ENCODE measurements at places on chromosomes 2 and 18.

DNA sequence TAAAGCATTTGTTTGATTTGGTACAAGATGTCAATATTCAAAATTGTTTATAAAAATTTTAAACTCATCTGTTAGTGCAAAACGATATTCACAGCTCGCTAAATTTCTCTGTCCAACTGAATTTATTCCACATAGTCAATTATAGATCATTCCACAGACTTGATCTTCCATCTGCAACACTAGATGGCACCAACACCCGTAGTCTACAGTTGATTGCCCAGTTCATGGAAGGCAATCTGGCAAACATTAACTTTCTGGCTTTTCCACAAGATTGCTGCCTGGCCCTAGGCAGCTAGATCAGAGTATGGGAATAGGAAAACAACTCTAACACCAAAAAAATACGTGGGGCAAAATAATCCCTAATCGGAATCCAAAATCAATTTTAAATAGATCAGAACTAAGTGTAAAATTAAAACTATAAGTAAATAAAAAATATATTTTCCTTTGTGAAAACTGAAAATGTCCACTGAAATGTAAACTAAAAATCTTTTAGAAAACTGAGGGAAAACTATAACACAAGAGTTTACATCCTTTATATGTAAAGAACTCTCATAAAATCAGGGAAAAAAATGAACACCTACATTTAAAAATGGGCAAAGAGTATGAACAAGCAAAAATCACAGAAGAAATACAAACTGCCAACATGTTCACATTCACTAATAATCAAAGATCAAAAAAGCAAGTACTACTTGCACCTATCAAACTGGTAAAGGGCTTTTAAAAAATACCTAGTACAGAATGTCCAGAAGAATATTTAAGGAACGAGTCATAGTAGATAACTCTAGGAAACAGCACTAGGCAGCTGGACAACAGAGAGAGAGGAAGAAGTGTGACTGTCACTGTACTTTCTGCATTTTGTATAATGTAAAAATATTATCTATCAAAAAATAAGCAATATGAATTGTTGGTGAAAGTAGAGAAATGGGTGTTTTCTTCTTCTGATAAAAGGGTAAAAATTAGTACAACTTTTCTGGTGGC, 35.0 kb downstream of the RTN4 start:
- DNase-seq, result no peak

DNA sequence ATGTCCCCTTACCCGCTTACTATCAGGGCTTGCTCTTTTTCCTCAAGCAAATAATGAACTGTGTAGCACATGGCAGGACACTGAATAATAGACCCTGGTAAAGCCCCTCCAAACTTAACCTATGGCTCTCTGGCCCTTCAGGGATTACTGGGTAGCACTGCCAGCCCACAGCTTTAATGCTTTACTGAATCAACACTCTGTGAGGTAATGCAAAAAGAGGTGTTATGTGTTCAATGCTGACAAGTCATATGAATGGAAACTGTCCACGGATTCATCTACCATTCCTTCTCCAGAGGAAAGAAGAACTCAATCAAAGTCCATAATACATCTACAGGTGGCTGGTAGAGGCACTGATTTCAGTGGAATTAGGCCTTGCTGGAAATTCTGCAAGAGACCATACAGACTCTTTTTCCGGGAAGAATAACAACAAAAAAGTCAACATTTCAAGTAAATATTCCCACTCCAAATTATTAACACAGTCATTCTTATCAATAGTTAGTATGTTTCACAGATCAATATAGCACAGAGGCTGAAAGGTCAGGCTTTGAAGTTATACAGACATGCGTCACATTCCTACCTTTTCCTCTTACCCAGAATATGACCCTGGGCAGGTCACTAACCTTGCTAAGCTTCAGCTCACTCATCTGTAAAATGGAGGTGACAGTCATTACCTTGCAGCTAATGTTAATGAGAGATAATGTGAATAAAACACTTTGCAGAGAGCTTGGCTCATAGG, 13.8 kb upstream of the MYOM1 start:
- no peak for DNase-seq

DNA sequence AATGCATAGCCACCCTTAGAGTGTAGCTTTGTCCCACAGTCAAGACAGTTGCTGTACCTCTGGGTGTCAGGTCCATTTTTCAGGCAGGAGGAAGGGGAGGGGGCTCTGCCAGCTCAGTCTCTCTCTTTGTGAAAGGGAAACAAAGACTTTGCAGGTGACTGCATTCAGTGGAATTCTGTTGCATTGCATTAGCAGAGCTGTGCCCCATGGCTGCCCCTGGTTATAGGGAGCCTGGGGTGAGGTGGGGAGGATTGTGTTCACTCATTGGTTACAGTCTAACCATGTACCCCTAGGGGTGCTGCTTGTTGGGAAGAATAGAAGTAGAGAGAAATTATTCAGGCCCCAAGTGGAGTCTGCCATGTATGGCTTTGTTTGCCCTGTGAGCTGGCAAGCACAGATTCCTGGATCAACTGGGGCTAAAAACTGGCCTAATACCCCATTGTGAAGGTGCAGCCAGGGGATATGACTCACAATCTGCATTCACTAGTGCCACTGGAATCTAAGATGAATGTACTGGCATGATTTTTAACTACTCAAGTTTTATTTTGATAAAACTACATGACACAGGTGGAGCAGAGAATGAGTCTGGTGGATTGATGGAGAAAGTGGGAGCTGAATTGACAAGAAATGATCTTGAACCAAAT, 118.4 kb downstream of the SH3BP4 start:
- no peak for DNase-seq

- DNase-seq, result no peak
Measured at GRCh38 chr2:132816234-132816633, 146.2 kb upstream of the LYPD1 start.

- no peak for DNase-seq
Measured at GRCh38 chr2:236092714-236093113, 75.5 kb downstream of the GBX2 start.

DNA sequence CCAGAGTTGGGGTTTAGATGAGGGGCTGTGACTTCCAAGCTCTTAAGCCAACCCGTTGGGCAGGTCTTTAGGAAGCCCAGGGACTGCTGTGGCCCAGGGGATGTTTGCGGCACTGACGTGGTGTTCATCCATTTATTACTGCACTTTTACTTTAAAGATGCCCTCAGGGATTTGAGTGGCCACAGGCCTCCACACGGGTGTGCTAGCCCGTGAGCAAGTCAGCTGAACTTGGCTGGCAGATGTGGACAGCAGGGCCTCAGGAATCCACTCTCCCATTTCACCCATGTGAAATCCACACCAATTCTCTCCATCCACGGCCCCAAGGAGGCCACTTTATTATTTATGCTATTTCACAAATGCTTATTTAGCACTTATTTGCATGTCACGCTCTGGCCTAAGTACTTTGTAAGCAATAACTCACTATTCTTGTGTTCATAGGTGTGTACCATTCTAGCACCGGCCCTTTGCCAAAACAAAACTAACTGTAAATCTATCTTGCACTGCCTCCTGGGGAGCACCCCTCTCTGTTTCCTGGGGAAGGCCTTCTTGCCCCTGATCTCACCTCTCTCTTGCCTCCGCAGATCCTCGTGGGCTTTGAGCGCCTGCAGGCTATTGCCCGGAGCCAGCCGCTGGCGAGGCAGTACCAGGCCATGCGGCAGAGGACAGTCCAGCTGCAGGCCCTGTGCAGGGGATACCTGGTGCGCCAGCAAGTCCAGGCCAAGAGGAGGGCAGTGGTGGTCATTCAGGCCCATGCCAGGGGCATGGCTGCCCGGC, 39.1 kb upstream of the GPR17 start:
- DNase-seq, result peak; percentile 47

DNA sequence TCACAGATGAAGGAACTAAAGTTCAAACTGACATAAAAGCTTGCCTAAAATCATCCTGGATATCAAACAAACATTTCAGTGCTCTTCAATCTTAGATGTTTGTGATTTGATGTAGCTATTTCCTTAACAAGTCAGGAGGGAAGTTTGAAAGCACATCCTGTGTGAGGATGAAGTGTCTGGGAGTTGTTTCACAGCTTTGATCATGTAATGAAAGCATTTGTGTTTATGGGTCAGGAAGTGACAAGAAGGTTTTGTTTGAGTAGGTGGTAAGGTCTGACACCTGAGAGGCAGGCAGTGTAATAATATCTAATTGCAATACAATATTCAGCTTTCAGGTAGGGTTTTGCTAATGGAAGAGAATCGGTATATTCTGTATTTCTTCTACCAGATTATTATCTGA, 26.0 kb upstream of the CSRNP3 start:
- no peak for DNase-seq

DNA sequence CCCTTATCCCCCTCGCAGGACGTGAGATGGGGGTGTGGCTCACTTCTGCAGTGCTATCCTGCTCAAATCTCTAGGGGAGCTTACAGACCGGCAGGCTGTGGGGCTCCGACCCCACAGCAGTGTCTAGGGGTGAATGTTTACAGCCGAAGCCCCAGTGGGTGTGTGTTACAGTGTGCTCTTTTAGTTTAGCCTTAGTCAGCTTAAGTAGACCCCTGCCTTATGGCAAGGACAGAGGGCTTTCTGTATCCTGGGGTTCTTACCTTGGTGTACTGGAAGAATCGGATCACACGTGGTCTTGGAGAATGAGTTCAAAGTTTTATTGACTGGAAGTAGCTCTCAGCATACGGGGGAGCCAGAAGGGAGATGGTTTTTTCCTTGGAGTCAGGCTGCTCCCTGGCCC, 348.2 kb upstream of the GYPC start:
- DNase-seq, result no peak

All from coronary artery (tissue), 2 donors.